ENCODE measurements at places on chromosomes 4 and X.

GRCh38 chr4:150237110-150237872, 159.0 kb downstream of the DCLK2 start:
- no peak for DNase-seq

GRCh38 chr4:181796502-181796901, 446.7 kb upstream of the TENM3 start:
- no peak for DNase-seq

DNA sequence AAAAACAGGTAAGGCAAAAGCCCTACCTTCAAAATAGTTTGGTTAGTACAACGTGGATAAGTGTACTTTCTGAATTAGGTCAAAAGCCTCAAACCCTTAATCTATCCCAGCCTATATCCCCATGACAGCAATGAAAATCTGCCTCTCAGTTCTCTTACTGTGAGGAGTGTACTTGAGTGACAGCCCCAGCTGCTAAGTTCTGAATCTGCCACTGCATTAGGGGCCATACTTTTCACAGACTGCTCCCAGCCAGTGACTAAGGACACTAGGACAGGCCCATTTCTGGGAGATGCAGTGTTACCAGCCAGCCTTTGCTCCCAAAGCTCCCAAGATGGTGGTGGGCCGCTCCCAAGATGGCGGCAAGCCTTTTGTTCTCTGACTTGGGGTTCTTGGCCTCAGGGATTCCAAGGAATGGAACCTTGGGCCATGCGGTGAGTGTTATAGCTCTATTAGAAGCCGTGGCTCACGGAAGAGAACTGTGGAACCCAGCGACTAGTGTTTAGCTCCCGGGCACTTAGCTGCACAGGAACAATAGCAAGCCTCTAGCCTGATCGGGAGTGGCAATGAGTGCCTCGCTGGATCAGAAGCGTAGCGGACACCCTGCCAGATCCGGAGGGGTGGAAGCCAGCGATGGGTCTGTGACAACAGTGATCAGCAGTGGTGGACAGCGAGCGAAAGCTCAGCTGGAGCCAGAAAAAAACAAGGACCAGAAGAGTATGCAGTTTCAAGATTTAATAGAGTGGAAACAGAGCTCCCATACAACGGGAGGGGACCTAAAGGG, 175.6 kb upstream of the NRK start:
- DNase-seq = no peak

GRCh38 chrX:69131886-69132285, 33.4 kb downstream of the PJA1 start:
- DNase-seq = no peak

GRCh38 chr4:6011271-6011671, 7.0 kb downstream of the C4orf50 start:
- no peak for DNase-seq

- no peak for DNase-seq
Observed at GRCh38 chr4:23969635-23970145, 79.8 kb upstream of the PPARGC1A start.

DNA sequence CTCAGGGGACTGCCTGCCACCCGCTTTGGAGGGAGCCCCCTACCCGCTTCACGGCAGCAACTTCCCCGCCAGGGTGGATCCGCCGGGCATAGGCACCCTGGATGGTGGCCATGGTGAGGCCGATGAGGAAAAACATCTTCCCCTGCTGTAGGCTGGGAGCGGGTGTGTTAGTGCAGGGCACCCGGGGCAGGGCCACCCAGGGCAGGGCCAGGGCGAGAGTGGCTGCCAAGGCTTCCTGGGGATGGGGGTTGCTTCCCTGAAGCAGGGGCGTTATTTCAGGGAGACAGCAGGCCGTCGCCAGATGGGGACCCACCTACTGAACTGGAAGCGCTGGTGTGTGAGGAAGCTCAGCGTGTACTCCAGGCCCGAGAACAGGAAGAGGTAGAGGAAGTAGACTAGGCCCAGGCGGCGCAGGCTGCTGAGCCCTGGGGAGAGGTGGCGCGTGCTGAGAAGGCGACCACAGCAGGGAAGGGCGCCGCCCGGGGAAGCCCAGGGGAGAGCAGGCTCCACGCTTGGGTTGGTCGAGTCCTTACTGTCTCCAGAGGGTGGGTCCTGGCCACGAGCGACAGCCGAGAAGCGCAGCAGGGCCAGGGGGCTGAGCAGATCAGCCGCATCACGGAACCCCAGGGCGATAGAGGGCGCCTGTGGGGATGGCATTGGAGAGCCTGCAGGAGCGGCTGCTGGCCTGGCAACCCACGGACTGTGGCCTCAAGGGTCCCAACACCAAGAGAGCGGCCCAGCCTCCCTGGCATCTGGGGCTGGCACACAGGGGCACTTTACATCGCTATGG, 31.5 kb downstream of the NOP14 start:
- no peak for DNase-seq
